Stomach (tissue), 19 donors: ENCODE measurements at places on chromosomes 6 and 20. TPM values are rescaled to one million over a fixed set of nuclear protein-coding genes. Genes with fewer than 3 reads are reported as not detected.

The PXMP4 gene
- 5.9 TPM for polyA plus RNA-seq

The UBD gene
- polyA plus RNA-seq, result 7.7 TPM

DNA sequence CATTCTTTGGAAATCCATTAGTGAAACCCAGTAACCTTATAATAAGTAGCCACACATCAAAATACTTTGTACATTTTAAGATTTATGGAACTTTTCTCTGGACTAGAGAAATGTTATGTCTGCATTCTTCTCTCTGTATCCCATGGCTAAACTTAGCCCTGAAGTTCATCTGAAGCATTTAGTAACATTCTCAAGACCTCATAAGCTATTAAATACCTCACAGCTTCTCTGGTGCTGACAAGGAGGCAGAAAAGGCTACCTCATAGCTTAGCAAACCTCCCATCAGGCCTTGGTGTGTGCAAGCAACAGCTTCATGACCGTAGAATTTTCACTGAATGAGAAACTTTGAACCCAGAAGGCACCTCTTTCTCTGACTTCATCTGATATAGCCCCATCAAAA is 38.9 kb upstream of the HDGFL1 start:
- H3K27ac ChIP-seq, result no peak overlapping the region
- H3K4me1 ChIP-seq, result no peaks in the 10 kb centered on the region
- H3K36me3 ChIP-seq, result no peaks in the 10 kb centered on the region

DNA sequence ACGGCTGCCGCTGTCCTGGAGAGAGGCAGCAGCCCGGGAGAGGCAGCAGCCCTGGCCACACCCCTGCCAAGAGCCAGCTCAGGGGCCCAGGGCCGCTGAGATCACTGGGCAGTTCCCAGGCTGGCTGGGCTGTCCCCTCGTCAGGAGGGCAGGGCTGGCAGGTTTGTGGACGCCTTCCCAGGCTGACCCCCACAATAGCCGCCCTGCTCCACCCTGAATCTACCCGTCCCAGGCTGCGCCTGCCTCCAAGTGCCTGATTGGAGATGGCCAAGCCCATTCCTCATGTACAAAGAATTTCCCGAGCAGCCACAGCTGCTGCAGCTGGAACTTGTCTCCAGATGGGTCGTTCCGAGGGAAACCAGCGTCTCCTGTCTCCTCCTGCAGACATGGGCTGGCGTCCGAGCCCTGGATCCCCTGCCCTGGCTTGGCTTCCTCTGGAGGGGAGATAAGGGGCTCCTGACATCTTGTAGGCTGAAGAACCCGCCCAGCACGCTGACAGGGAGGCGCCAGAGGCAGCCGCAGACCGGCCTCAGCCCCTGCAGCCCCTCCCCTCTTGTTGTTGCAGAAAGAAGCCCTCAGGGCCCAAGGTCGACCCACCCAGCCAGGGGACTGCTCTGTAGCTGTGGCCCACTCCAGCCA is 9.4 kb upstream of the GATA5 start:
- peaks cover 100% of the 10 kb centered on the region for H3K4me1 ChIP-seq
- DNase-seq, result peak; percentile 91
- no peaks in the 10 kb centered on the region for H3K36me3 ChIP-seq
- peak overlapping the region; percentile 48 for H3K27ac ChIP-seq

DNA sequence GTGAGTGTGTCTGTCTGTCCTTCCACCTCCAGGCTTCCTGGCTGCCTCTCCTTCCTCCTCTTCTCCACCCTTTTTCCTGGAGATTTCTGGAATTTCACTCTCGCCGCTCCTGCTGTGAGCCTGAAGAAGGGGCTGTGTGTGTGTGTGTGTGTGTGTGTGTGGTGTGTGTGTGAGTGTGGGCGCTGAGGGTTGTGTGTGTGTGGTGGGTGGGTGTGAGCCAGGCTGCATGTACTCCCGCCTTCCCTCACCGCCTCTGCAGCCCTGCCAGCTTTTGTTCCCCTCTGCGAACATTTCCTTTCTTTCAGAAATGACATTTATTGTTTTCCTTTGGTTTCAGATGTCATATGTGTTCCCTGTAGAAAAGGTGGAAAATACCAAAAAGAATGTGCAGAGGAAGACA is 76.0 kb downstream of the SRC start:
- no peak overlapping the region for H3K27ac ChIP-seq
- no peaks in the 10 kb centered on the region for H3K36me3 ChIP-seq
- H3K27me3 ChIP-seq, result no peaks in the 10 kb centered on the region
- H3K4me1 ChIP-seq, result no peaks in the 10 kb centered on the region
- no peak for DNase-seq

- H3K4me3 ChIP-seq, result no peak overlapping the region
- H3K27ac ChIP-seq, result no peak overlapping the region
- H3K4me1 ChIP-seq, result no peaks in the 10 kb centered on the region
- peaks cover 95% of the 10 kb centered on the region for H3K36me3 ChIP-seq
- no peak for DNase-seq
These were observed 58.0 kb downstream of the GINS1 start for GRCh38 chr20:25465243-25466135.

The HCRTR2 gene
- polyA plus RNA-seq, result not detected

- no peak overlapping the region for H3K27ac ChIP-seq
- no peak overlapping the region for H3K4me3 ChIP-seq
- no peaks in the 10 kb centered on the region for H3K27me3 ChIP-seq
- H3K4me1 ChIP-seq, result no peaks in the 10 kb centered on the region
- H3K36me3 ChIP-seq, result no peaks in the 10 kb centered on the region
These were observed 228.7 kb downstream of the GJA1 start for GRCh38 chr6:121664158-121664557.

DNA sequence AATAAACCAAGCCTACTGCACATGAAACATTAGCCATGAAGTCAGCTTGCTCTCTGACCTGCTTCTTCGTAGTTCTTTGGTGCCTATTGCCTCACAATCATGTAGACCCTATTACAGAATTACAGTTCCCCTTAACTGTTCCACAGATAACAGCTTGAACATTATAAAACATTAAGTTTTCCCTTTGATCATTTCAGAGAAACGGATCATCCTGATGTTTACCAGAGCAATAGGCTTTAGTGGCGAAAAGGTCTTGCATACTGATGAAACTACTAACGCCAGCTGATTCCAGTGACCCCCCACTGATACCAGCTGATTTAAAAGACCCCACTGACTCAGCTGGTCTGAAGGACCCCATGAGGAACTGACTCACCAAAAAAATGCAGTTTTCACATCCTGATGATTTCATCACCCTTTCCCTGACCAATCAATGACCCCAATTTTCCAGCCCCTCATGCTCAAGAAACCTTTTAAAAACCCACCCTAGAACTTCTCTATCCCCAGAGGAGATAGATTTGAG is 39.4 kb upstream of the MLIP start:
- no peak overlapping the region for H3K27ac ChIP-seq
- no peaks in the 10 kb centered on the region for H3K4me1 ChIP-seq
- H3K4me3 ChIP-seq, result no peak overlapping the region

GRCh38 chr6:108193131-108193530 is 27.3 kb downstream of the NR2E1 start:
- H3K36me3 ChIP-seq, result no peaks in the 10 kb centered on the region
- no peak for DNase-seq
- H3K27ac ChIP-seq, result no peak overlapping the region
- H3K4me1 ChIP-seq, result no peaks in the 10 kb centered on the region
- no peak overlapping the region for H3K4me3 ChIP-seq

DNA sequence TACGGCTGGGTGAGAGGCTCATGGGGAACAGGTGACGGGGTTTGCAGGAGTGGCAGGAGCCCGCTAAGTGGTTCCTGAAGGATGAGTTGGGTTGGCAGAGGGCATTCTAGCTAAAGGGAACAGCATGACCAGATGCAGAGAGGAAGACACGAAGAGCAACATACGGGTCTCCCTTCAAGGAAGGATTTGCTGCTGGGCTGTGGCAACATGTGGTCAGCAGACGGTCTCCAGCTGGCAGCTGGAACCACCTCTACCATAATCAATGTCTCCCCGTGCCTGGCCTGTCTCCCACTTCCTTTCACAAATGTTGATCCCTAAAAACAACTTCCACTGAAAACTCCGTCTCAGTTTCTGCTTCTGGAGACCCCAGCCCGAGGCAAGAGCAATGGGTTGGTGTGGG is 80.6 kb upstream of the SULF2 start:
- no peaks in the 10 kb centered on the region for H3K36me3 ChIP-seq
- H3K27me3 ChIP-seq, result peaks cover 30% of the 10 kb centered on the region
- DNase-seq, result no peak
- no peaks in the 10 kb centered on the region for H3K4me1 ChIP-seq
- H3K27ac ChIP-seq, result no peak overlapping the region

- H3K27ac ChIP-seq, result no peak overlapping the region
- no peaks in the 10 kb centered on the region for H3K36me3 ChIP-seq
- no peaks in the 10 kb centered on the region for H3K4me1 ChIP-seq
- DNase-seq, result no peak
- H3K27me3 ChIP-seq, result no peaks in the 10 kb centered on the region
- no peak overlapping the region for H3K4me3 ChIP-seq
These were observed 30.5 kb downstream of the CDKAL1 start for GRCh38 chr6:20564777-20565176.

The ABHD16B gene
- polyA plus RNA-seq, result 0.37 TPM

DNA sequence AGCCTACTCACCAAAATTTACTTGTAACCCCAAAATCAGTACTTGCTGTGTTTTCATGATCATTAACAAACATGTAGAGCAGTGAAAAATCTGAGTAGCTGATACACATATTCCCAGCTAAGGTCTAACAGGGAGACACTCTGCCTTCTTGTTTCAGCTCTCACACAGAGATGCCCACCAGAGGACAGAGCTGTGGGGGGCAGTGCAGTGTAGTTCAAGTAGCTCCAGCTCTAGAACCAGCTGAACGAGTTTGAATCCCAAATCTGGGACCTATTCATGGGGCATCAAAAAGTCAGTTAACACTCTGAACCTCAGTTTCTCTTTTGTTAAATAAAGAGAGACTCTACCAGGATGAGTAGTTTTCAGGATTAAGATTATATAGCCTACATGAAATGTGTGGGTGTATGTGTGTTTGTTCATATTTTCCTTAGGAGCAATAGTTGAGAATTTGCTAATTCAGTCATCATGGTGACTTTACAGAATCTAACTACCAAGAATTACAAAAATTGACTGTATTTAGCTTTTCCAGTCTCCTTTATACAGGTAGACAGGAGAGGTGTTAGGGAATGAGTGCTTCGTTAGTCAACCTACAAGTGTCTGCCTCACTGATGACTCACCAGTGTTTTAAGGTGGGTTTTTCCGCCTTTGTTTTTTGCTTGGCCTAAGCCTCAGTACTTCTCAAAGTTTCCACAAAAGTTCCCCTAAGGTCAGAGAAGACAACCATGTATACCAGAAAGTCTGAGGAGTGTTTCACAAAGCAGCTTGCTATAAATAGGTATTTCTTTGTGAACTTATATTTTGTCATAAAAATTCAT is 164.0 kb upstream of the RUNX2 start:
- no peak overlapping the region for H3K4me3 ChIP-seq
- DNase-seq, result no peak
- no peaks in the 10 kb centered on the region for H3K27me3 ChIP-seq
- H3K4me1 ChIP-seq, result no peaks in the 10 kb centered on the region

GRCh38 chr6:87181903-87182302 is 26.5 kb downstream of the ZNF292 start:
- peaks cover 30% of the 10 kb centered on the region for H3K4me1 ChIP-seq
- H3K27me3 ChIP-seq, result no peaks in the 10 kb centered on the region
- no peak overlapping the region for H3K4me3 ChIP-seq
- H3K36me3 ChIP-seq, result peaks cover 5% of the 10 kb centered on the region

GRCh38 chr6:42407379-42407778 is 44.3 kb downstream of the TRERF1 start:
- H3K27me3 ChIP-seq, result no peaks in the 10 kb centered on the region
- no peak for DNase-seq
- H3K4me1 ChIP-seq, result peaks cover 20% of the 10 kb centered on the region
- H3K4me3 ChIP-seq, result no peak overlapping the region
- H3K36me3 ChIP-seq, result no peaks in the 10 kb centered on the region
- H3K27ac ChIP-seq, result peak overlapping the region; percentile 4

DNA sequence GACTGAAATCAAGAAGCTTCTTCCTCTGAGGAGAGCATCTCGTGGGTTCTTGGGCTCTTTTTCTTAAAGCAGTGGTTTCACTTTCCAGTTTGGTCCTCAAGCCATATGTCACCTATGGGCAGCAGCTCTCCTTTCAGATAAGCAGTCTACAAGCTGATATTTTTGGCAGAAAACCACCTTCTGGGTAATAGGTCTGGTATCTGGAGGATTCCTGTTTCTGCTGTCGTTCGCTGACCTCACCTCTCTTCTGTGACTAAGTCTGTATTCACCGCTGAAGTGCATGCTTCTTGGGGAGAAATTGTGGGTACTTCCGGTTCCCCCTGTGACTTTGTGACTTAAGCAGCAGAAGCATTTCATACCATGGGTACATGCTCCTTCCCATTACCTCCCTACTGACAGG is 193.6 kb downstream of the EDN1 start:
- H3K27ac ChIP-seq, result peak overlapping the region; percentile 10
- no peaks in the 10 kb centered on the region for H3K36me3 ChIP-seq
- no peak overlapping the region for H3K4me3 ChIP-seq
- H3K27me3 ChIP-seq, result no peaks in the 10 kb centered on the region

The L3MBTL1 gene
- 1.7 TPM for polyA plus RNA-seq
